ENCODE measurements at places on chromosomes 16 and 17.
A peak's percentile ranks its signal among the peaks of the same experiment; 100 is the strongest.

DNA sequence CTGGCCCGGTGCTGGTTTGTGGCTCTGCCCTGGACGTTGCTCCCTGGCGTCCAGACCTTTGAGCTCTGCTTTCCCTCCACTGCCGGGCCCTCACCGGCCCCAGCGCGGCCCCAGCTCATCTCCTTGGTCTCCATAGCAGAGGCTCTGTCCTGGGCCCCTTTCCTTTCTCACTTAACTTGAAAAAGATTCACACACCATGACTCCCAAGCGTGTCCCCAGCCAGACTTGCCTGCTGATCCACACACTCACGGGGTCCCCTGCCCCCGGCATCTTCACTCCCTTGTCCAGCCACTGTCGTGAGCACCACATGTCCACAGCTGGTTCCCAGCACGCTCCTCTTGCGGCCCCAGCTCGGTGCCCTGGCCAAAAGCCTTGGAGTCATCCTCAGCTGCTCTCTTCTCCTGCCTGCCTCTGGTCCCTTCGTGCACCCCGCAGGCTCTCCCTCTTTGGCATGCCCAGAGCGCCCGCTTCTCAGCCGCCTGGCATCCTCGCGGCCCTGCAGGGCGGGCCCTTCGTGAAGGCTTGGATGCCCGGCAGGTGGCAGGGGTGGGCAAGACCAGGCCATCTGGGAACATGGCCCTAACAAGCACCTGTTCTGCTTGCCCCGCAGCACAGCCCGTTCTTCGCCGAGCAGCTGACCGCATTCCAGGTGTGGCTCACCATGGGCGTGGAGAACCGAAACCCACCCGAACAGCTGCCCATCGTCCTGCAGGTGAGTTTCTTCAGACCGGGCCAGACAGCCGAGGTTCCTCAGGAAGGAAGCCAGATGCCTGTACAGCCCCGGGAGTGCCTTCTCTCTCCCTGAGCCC, 145.6 kb upstream of the CHMP6 start:
- DNase-seq = no peak

DNA sequence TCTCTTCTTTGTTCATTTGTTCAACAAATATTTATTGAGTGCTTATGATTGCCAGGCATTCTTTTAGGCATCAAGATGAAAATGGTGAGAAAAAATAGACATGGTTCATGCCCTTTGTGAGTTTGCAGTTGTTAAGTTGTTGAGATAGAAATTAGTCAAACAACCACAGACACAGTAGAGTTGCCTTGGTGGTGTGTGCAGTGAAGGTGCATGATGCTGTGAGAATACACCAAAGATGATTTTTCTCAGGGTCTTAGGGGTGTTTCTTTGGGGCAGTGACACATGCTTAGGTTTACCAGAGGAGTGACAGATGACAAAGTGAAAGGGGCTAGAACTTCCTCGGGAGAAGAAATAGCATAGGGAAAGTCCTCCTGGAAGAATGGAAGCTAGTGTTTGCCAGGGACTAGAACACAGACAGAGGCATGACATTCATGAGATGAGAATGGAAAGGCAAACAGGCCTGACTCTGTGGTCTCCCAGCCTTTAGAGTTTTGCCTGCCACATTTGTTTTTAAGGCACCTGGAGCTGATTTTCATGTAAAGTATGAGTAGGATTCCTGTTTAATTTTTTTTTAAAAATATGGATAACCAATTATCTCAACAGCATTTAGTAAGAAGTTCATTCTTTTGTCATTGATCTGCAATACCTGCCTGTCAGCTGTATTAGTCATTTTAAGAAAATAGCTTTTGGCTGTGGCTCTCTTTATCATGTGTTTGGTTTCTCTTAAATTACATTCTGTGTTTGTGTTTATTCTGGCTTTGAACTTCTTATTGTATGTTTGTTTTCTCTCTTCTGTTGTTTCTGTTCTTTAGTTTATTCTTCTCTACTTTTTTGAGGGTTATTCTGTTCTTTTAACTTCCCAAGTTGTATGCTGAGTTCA, 36.6 kb downstream of the CYLD start:
- no peak for DNase-seq

- peak; percentile 49 for DNase-seq
These were observed 694 bp downstream of the NF1 start for GRCh38 chr17:31095236-31096105.

GRCh38 chr17:73595479-73595878, 48.8 kb downstream of the SDK2 start:
- peak; percentile 7 for DNase-seq

DNA sequence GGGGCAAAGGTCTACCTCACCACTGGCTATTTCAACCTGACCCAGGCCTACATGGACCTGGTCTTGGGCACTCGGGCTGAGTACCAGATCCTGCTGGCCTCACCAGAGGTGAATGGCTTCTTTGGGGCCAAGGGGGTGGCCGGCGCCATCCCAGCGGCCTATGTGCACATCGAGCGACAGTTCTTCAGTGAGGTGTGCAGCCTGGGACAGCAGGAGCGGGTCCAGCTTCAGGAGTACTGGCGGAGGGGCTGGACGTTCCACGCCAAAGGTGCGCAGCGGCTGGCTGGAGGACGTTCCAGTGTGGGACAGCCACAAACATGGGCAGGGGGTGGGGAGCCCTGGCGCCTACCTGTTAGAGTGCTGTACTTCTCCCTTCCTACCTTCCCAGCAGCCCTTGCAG, 25.4 kb downstream of the PGS1 start:
- no peak for DNase-seq

DNA sequence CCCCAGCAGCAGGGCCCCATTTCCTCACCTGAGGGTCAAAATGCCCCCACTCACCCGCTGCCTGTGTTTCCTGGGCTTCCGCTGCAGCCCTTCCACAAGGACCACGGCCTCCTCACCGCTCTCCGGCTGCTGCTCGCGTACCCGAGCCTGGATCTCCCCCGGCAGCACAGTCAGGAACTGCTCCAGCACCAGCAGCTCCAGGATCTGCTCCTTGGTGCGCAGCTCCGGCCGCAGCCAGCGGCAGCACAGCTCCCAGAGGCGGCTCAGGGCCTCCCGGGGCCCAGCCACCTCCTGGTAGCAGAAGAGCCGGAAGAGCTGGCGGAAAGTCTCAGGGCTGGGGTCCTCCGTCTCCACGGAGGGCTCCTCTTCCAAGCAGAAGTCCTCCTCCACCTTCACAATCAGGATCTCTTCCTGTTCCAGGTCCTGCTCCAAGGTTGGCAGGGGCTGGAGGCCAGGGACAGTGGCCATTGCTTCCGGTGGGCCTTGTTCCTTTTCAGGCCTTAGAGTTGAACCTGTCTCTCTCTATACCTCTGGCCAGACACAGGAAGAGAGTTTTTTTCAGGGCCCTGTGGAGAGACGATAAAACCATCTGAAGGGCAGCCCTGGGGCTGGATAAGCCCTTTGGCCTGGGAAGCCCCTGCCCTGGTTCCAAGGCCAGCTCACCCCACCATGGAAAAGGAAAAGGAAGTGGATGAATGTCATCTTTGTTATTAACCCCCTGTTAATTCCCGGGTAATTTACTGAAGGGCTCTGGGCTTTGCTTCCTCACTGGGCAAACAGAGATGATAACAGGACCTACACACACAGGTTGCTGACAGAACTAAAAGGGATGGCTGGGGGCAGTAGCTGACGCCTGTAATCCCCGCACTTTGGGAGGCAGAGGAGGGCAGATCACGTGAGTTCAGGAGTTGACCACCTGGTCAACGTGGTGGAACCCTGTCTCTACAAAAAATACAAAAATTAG, 1.2 kb downstream of the ZNF500 start:
- DNase-seq = no peak

GRCh38 chr16:988471-989353, 7.1 kb downstream of the SOX8 start:
- DNase-seq = no peak

- no peak for DNase-seq
These were observed 24.5 kb downstream of the ZNF750 start for GRCh38 chr17:82815354-82815753.

- no peak for DNase-seq
These were observed 141.2 kb downstream of the SEC14L1 start for GRCh38 chr17:77281904-77282367.

DNA sequence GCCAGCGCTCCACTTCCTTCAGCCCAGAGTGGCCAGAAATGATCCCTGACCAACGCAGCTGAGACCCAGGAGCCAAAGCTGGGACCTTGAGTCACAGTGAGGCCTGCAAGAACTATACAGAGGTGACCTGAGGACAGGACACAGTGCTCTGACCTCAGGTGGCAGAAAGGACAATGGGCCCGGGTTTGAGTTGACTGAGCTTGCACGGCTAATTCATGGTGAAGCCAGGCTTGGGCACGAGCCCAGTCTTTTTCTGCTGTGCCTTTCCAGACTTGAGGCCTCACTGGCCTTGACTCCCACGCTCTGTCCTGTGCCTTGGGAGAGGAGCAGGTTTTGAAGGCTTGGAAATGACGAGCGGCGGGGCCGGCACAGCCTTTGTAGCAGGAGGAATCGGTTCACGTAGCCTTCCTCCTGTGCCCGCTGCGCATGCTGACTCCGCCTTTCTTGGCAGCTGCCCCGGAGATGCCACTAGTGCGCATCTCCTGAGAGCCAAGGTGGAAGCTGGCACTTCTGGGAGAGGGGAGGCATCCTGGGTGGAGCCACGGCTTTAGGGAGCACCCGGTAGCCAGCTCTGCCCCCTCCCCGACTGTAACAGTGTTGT, 34.9 kb downstream of the NDEL1 start:
- no peak for DNase-seq

- peak; percentile 51 for DNase-seq
These were observed 868 bp downstream of the MED13 start for GRCh38 chr17:62064029-62064790.

GRCh38 chr16:53745753-53746266, 41.9 kb downstream of the FTO start:
- no peak for DNase-seq

- no peak for DNase-seq
These were observed 20.0 kb downstream of the MYH10 start for GRCh38 chr17:8610558-8610957.

DNA sequence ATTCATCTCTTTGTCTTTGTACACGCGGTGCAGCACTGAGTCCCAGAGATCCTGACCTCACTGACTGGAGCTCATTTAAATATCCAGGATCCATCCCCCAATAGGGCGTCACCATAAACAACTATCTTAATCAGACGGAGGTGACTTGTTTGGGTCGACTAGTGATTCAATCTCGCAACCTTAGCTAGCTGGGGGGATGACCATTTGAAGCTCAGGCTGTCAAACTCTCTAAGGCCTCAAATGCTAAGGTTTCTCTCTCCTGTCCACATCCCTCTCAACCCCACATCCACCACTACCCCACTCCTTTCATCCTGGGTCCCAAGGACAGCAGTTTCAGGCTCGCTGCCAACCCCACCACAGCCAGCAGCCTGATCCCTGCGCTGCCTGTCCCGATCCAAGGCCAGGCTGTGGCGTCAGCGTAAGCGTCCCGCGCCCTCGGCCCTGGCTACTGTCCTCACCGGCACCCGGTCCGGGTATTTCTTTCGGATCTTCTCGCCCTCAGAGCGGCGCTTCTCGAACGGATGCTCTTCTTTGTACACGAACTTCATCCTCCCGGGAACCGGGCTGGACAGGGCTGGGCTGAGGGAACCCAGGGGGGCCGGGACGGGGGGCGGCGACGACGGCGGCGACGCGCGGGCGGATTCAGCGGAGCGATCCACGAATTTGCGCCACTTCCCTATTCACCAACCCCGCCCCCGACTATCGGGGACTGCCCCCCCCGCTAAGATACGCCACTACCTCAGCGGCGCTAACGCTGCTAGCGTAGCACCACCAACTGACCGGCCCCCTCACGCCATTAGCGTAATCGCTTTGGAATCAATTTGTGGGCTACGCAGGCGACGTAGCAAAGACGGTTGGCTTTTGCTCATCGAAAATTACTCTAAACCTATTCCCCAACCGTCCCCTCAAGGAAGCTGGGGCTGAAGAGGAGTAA, at the start of gene GABARAP:
GABARAP (minus strand) TSS at position 667 of the 934 bp plus-strand sequence; CDS start at position 548, 119 bp downstream.
- DNase-seq = peak; percentile 93

DNA sequence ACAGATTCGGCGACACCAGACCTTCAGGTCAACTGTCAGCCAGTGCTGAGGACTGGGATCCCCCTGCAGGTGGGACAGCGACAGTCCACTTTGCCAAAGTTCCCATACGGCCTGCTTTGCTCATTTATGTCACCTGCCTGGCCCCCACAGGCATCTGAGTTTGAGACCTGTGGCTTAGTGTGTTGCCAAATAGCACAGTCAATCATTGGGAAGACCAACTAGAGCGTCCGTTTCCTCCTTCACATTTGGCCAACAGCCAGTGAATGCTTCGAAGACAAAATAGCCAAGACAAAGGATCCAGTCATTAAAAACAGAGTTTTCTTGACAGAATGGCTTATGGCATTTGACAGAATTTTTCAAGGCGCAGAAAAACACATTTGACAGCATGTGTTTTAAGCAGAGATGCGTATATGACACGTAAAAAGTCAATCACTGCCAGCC, 113.8 kb downstream of the ABCC12 start:
- no peak for DNase-seq

DNA sequence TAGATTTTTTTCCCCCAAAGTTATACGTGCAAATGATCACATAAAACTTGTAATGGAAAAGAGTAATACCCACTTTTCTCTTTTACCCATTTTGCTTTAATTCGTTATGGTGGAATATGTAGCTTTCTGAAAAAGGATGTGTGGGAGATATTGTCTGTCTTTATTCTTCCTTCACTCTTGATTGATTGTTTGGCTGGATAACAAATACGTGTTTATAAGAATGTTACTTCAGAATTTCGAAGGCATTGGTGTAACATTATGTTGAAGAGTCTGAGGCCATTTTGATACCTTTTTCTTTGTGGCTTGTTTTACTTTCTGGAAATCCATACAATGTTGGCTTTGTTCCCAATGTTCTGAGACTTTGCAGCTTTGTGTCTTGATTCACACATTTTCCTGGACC, 71.4 kb downstream of the BCAS3 start:
- DNase-seq = no peak

- DNase-seq = no peak
These were observed 11.3 kb downstream of the SSTR2 start for GRCh38 chr17:73175962-73176565.

DNA sequence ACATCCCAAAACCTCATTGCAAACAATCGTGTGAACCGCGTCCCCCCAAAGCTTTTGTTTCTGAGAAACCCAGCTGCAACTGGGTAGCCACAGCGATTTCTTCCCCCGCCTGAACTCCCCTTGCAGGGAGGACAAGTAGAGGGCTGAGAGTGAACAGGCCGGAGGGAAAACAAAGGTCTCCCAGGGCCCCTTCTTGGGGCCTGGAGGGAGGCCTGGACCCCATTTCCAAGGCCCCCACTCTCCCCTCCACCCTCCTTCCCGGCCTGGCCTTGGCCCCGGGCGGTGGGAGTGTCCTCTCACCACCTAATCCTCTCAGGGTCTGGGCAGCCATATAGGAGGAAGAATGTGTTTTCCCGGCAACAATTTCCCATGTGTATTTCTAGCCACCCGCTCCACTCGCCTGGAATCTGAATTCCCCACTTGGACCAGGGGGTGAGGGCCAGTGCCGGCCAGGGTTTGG, 2.6 kb downstream of the GLIS2 start:
- DNase-seq = no peak

DNA sequence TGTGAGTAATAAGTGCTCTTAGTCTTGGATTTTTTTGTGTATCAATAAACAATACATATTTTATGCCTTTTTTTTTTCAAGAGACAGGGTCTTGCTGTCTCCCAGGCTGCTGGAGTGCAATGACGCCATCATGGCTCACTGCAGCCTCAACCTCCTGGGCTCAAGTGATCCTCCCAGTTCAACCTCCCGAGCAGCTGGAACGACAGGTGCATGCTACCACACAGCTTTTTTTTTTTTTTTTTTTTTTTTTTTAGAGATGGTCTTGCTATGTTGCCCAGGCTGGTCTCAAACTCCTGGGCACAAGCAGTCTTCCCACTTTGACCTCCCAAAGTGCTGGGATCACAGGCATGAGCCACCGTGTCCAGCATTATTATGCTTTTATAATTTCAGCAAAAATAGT, 13.0 kb downstream of the ACSF2 start:
- DNase-seq = no peak
